ENCODE measurements at places on chromosomes 11 and 22.

GRCh38 chr11:30171661-30172060 lies 59.2 kb upstream of the FSHB start:
- DNase-seq: no peak

DNA sequence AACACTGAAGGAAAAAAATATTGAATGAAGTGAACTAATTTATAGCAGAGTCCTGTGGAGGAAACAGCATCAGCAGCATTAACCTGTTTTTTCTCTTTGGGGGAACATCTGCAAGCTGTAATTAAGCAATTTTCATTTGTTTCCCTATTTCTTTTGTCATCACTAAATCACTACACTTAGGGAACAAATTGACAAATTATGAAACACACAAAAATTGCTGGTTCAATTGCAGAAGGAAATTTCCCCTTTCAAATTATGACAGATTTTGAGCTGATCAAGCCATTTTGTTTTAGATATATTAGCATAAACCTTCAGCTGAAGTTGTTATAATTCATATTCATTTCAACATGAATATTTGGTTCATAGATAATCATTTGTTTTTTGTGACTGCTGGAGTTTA lies 22.2 kb upstream of the RAG2 start:
- DNase-seq: no peak

GRCh38 chr11:843086-843734 lies 558 bp downstream of the TSPAN4 start:
- DNase-seq: no peak

GRCh38 chr11:76747915-76748860 lies 35.0 kb upstream of the TSKU start:
- DNase-seq: no peak

DNA sequence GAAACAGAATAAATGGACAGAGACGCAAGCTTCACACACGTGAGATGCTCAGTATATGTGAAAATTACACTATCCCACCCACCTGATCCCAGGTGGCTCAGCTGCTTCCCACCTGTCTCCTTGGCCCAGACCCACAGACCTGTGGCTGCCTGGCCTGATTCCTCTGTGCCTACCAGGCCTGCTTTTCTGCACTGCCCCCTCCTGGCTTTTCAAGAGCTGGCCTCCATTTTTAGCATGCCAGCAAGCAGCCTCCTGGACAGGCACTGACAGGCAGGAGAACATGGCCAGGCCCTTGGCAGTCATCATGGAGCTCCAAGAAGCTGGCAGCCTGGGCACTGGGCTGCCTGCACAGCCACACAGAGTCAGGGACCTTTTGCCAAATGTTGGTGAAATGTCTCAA lies 79.5 kb upstream of the HMGXB4 start:
- DNase-seq: no peak

- DNase-seq: no peak
Observed at GRCh38 chr11:43245466-43245865, 66.3 kb upstream of the API5 start.

- peak; percentile 53 for DNase-seq
Observed at GRCh38 chr11:128336203-128336602, 251.2 kb downstream of the ETS1 start.

- DNase-seq: no peak
Observed at GRCh38 chr11:65585396-65586246, 9.8 kb downstream of the EHBP1L1 start.

DNA sequence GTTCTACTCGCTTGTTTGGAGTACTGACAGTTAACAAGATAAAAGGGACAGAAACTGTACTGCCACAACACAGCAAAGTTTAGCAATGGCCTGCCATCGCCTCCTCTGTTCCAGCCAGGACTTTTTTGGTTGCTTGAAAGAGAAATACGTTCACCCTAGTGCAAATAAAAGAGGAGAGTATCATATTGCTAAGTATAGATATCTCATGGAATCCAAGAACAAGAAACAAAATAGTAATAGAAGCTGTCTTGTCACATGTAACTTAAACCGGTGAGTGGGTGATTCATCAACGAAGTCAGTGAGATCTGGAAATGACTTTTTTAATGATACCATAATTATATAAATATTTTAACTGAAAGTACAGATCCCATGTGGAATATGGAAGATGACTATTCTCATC lies 35.4 kb downstream of the SLC1A2 start:
- no peak for DNase-seq

DNA sequence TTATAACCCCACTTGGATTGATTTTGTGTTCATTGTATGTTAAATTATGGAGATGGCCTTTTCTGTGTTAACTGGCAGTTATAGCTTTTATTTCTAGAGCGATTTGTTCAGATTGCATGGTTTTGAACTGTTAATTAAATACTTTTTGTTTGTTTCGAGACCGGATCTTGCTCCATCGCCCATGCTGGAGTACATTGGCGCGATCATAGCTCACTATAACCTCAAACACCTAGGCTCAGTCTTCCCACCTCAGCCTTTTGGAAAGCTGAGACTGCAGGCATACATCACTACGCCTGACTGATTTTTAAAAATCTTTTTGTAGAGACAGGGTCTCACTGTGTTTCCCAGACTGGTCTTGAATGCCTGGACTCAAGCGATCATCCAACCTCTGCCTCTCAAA lies 77.0 kb downstream of the FAM83F start:
- DNase-seq: no peak

GRCh38 chr11:65918211-65919140 lies at the start of gene C11orf68:
TSS of gene C11orf68 (minus strand) at chr11:65919062. CDS start at chr11:65919031, 31 bp downstream.
- DNase-seq: no peak

GRCh38 chr11:10072142-10072541 lies 221.9 kb downstream of the SBF2 start:
- DNase-seq: peak; percentile 50

GRCh38 chr11:78313898-78314297 lies 103.7 kb downstream of the GAB2 start:
- DNase-seq: no peak

DNA sequence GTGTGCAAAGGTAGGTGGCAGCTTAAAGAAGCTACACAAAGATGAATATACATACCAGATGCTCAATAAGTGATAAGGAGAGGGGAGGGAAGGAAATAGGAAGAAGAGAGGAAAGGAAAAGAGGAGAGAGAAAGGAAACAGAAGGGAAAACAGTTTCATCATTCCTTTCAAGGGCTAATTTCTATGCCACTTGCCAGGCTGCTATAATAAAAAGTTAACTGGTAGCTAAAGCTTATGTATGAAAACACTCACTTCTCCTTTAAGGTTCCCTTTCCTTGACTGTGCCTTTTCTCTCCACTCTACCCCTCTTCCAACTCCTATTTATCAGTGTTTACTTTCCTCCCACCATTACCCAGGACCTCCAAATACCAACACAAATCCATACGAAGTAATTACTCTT lies 347.9 kb downstream of the DLG2 start:
- no peak for DNase-seq

DNA sequence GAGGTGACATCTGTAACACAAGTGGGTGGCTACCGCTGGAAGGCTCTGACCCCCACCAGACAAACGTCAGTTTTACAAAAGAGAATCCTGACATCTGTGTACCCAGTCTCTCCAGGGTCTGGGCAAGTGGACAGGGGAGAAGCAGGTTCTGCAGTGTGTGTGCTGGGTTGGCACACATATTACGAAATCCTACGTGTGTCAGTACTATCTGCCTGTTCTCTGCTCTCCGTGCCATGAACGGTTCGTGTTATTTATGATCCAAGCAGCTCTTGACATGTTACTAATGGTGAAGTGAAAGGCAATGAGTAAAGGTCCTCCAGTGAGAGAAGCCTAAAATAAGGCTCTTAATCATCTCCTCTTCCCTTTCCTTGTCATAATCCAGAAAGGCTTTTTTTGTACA lies 201.5 kb upstream of the MTMR2 start:
- DNase-seq: no peak

GRCh38 chr11:66281776-66282467 lies 3.9 kb downstream of the CNIH2 start:
- no peak for DNase-seq

DNA sequence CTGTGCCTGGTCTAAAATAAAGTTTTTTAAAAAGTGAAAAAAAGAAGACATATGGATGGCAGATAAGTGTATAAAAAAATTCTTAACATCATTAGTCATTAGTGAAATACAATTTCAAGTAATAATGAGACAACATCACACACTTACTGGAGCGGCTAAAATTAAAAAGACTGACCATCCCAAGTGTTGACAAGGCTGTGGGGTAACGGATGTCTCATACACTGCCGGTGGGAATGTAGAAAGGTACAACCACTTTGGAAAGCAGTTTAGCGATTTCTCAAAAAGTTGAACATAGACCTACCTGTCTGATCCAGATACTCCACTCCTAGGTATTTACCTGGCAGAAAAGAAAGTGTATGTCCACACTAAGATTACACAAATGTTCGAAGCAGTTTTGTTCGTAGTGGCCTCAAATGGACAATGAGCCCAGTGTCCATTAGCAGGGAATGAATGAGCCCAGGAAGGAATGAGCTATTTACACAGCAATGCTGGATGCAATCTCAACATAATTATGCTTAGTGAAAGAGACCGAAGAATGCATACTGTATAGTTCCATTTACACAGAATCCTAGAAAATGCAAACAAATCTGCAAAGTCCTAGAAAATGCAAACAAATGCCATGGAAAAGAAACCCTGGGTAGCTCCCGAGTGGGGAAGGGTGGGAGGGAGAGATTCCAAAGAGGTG lies 6.7 kb upstream of the MUC2 start:
- no peak for DNase-seq

GRCh38 chr22:42327462-42328129 lies 57.1 kb upstream of the TCF20 start:
- no peak for DNase-seq

- no peak for DNase-seq
Observed at GRCh38 chr11:111236383-111236782, 9.1 kb upstream of the POU2AF2 start.

- peak; percentile 50 for DNase-seq
Observed at GRCh38 chr22:44659140-44659539, 42.9 kb upstream of the PRR5 start.

GRCh38 chr11:10866893-10867331 lies 9.1 kb upstream of the ZBED5 start:
- DNase-seq: no peak

DNA sequence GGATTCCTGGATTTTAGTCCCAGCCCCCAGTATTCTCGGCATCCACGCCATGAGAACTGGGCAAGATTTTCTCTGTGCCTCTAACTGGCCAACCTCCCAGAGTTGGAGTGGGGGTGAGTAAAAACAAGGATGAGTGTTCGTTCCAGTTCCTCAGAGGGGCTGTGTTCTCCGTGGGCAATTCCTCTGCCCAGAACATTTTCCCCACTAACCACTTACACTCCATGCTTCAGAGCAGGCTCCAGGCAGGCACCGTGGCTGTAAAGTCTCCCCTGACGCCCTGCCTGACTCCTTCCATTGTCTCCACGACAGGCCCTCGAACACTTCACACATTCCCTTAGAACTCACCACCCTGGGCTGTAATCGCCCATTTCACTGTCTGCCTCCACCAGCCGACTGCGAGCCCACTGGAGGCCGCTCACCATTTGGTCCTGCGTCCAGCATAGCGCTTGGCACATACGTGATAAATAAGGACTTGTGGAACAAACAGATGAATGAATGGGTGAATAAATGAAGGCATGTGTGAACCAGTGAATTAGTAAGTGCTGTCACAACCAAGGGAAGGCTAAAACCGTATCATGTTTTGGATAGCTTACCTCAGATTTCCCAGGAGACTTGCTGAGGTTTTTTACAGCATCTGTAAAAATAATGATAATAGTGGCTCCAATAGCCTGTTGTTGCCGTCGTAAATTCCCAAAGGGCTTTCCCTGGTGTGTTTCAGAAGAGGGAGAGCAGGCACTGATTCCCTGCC lies 6.1 kb downstream of the APLNR start:
- no peak for DNase-seq

DNA sequence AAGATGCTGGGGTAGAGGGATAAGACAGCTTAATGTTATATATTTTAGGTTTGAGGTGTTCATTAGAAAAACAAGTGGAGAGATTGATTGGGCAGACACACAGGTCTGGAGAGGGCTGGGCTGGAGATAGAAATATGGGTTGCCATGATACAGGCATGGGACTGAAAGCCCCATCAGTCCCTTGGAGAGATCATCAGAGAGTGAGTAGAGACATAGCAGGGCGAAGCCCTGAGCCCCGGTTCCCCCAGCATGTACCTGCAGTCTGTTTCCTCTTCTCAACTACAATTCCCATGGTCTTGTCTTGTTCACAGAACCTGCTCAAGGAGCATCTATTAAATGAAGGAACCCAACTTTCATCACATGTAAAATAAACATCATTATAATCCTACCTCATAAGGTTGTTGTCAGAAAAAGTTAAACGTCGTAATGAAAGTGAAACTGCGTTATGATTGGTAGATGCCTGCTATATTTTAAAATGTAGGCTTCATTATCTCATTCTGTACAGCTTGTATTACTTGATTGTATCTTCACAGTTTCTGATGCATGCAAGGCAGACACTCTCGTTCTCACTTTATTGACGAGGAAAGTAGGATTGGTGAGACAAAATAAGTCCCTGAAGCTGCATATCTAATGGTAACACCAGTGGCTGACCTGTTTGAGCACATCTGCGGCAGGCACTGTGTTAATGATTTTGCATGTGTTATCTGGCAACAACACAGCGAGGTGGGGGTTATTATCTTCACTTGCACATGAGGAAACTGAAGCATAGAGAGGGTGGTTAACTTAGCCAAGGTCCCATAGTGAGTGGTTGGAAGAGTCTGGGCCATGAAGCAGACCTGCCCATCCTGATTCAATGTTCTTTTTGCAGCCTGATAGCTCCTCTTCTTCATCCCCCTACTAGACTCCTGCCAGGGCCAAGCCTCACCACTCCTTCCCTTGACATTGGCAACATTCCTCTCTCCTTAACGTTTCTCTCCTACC lies 63.5 kb downstream of the ENDOD1 start:
- DNase-seq: no peak

- DNase-seq: no peak
Observed at GRCh38 chr11:61966734-61967115, 709 bp downstream of the FTH1 start.

DNA sequence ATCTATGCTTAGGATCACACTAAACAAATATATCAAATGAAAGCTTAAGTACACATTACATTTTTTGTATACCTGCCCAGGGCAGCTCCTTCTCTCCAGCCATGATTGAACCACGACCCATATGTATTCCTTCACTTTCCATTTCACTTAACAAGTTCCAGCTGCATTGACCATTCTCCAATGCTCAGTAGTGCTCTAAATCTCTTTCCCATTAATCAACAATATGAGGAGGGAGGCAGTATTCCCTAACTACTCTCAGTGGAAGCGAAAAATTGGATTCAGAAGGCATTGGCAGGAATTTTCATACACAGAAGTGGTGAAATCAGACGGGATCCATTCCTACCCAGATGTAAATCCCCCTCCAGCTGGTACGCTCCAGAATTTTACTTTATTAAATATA lies 372.0 kb upstream of the LUZP2 start:
- no peak for DNase-seq

DNA sequence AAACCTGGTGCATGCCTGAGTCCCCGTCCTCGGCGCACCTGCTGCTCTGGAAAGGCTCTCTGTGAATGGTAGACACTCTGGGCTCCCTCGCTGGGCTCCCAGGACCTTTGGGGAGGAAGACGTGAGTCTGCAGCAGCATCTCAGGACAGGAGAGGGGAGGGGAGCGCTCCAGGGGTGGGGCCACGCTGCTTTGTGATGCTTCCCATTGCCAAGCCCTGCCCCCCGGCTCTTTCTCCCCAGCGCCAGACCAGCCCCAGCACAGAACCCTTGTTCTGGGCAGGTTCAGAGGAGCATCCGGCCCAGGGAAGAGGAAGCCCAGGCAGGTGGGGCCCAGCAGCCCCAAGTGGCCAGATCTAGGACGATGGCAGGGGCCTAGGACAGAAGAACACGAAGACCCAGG lies 111.2 kb downstream of the BRD1 start:
- DNase-seq: no peak

- DNase-seq: no peak
Observed at GRCh38 chr11:68370211-68371111, 58.1 kb downstream of the LRP5 start.
